Ureter (tissue), 1 donor: ENCODE measurements at places on chromosomes 6 and 20.

- DNase-seq: no peak
Measured at GRCh38 chr6:7846966-7847818, 63.4 kb downstream of the TXNDC5 start.

- DNase-seq: no peak
Measured at GRCh38 chr6:160513836-160514235, 150.2 kb downstream of the LPA start.

DNA sequence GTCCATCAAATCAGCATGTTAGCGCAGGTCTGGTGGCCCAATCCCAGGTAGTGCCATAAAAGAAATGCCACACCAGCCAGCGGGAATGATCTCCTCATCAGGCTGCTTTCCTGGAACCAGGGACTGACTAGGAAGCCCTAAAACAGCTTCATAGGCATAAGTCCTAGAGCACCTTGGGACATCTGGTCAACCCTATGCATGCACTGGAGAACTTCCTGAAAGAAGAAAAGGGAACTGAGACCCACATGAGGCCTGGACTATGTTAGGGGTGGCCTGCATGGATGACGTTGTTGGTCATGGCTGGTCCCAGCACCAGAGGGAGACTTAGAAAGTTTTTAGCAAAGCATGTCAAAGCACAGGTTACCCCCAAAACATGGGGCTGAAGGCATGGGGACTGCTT, 7.6 kb upstream of the KCNK16 start:
- no peak for DNase-seq

- DNase-seq: no peak
Measured at GRCh38 chr6:156021746-156022396, 566.2 kb upstream of the NOX3 start.

- no peak for DNase-seq
Measured at GRCh38 chr6:21639316-21639715, 45.8 kb downstream of the SOX4 start.

DNA sequence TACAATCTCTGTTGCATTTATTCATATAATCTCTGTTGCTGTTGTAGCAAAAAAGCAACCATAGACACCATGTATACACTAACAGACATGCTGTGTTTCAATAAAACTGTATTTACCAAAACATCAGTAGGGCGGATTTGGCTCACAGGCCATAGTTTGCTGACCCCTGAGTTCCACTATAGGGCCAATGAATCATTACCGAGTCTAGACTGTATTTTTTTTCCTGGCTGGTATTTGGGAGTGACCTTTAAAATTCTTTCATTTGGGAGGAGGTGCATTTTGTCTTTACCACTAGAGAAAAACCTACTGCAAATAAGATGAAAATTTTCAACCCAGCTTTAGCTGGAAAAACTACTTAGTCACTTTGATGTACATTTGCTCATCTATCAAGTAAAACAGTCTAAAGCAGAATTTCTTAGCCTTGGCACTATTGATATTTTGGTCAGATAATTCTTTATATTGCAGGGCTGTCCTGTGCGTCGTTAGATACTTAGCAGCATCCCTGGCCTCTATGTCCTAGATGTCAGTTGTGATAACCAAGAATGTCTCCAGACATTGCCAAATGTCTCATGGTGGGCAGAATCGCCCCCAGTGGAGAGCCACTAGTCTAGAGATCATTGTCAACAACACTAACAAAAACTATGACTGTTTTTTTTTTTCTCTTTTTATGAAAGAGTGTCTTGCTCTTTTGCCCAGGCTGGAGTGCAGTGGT, 39.5 kb downstream of the DCBLD1 start:
- DNase-seq: no peak

DNA sequence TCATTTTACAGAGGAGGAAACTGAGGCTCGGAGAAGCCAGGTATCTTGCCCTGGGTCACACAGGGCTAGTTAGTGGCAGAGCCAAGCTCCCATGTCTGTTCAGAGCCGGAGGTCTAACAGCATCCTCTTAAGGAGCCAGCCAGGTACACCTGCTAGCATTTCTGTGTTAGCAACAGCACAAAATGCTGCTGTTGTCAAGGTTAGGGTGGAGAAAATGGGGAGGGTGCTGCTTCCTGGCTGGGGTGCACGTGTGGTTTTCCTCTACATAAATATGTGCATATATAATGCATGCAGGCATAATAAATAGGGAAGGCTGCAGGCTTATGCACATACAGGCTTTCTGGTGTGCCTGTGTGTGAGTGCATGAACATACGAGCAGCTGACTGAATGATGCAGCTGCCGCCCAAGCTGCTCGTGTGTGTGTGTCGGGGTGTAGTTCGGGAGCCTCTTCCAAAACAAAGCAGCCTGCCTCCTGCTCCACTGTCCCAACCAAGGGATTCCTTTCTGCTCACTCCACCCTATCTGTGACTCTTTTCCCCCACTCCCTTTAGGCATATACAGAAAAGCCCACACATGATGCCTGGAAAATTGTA, 86.6 kb downstream of the CD40 start:
- DNase-seq: no peak
